HS-27A (cell line): ENCODE measurements at places on chromosomes 4 and X.
A peak's percentile ranks its signal among the peaks of the same experiment; 100 is the strongest.

GRCh38 chrX:153928846-153929245 is 2.8 kb upstream of the ARHGAP4 start:
- no peak for DNase-seq

GRCh38 chrX:63361494-63361893 is 10.4 kb upstream of the SPIN4 start:
- DNase-seq = no peak

DNA sequence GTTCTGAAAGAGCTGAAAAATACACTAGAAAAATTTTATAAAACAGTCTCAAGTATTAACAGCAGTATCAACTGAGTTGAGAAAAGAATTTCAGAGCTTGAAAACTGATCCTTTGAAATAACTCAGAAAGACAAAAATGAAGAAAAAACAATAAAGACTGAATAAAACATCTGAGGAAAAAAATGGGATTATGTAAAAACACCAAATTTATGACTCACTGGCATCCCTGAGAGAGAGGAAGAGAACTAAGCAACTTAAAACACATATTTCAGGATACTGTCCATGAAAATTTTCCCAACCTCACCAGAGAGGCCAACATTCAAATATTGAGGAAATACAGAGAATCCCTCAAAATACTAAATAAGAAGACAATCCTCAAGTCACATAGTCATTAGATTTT is 22.9 kb downstream of the PABPC4L start:
- DNase-seq = peak; percentile 34

GRCh38 chrX:10104958-10105658 is 51.7 kb upstream of the CLCN4 start:
- no peak for DNase-seq

- peak; percentile 62 for DNase-seq
Observed at GRCh38 chr4:139593091-139593564, 37.1 kb upstream of the SETD7 start.

GRCh38 chrX:70973221-70973620 is 42.3 kb upstream of the SLC7A3 start:
- no peak for DNase-seq

- DNase-seq = no peak
Observed at GRCh38 chrX:46628460-46629371, 55.2 kb downstream of the CHST7 start.

DNA sequence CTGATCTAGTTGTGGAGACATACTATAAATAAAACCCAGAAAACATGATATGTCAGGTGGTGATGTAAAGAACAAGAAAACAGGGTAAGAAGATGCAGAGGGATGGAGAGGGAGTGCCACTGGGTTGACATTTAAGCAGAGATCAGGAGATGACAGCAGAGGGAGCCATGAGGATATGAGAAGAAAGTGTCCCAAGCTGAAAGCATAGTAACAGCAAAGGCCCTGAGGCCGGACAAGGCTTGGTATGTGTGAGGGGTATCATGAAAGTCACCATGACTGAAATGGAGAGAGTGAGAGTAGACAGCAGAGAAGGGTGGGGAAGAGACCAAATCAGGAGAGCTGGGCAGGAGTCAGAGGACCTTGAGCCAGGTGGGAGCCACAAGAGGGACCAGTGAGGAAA is 3.4 kb downstream of the GPKOW start:
- DNase-seq = no peak

- DNase-seq = no peak
Observed at GRCh38 chr4:13706120-13706519, 78.6 kb upstream of the BOD1L1 start.

DNA sequence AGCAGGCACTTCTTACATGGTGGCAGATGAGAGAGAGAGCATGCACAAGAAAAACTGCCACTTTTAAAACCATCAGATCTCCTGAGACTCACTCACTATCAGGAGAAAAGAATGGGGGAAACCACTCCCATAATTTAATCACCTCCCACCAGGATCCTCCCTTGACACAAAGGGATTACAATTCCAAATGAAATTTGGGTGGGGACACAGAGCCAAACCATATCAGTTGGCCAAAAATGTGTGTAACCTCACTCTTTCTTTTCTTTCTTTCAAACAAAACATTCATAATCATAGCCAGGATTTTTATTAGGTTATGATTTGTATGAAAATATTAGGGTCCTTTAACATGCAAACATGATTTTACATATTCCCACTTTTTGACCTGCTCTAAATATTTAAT is 222.1 kb downstream of the PCDH18 start:
- DNase-seq = peak; percentile 60

DNA sequence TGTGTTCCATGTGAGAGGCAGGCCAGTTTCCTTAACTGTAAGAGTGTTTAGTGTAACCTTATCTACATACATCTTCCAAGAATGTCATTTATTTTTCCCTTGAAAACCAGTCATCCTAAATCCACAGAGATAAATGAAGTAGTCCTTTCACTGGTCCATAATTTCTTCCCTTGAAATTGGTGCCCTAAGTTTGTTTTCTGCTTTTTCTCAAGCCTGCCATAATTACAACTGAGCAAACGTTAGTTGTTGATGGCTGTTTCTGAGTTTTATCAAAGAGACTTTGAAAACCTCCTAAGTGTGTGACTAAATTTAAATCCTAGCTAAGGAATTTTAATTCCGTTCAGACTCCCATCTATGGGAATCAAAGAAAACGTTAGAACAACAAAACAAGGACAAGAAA is 3.6 kb upstream of the TDO2 start:
- no peak for DNase-seq

- peak; percentile 14 for DNase-seq
Observed at GRCh38 chrX:12901486-12901885, 4.9 kb upstream of the TLR8 start.
